Inflammatory macrophage (primary cell): ENCODE measurements at places on chromosomes 11 and 22.
A peak's percentile ranks its signal among the peaks of the same experiment; 100 is the strongest.

DNA sequence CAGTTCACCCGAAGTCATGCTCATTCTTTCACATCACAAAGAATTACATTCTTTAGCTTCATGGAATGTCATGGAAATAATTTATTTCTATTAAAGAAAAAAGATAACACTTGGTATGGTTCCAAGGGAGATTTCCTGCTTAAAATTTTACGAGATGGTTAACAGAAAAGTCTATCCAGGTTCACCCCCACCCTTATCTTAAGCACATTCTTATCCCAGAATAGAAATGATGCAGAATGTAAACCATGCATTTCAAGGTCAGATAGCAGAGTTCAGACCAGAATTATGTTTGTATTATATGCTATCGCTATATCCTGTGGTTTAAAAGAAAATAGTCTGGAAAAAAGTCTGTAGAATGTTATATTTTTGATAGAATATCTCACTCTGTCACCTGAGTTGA, 58.7 kb downstream of the GAS2 start:
- DNase-seq, result no peak

DNA sequence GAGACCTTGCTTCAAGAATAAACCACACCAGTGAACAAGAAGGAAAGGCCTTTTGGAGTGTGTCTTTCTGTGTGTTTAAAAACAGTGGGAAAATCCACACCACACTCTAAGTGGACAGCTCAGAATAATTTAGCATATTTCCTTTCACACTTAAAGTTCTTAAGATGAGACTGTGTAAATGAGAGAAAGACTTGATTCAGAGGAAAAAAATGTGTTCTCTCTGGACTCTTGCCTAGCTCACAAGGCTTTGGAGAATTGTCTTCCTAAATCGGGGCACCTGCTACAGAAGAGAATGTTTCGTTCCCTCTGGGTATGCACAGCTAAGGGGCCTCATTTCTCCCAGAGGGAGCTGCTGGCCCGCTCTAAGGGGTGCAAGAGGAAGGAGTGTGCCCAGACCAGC, 28.4 kb upstream of the CRTAM start:
- no peak for DNase-seq

- peak; percentile 75 for DNase-seq
These were observed 20.5 kb downstream of the MRE11 start for GRCh38 chr11:94472916-94473799.

GRCh38 chr11:2919188-2919587, 10.0 kb downstream of the PHLDA2 start:
- no peak for DNase-seq

- DNase-seq, result no peak
These were observed 33.6 kb upstream of the FIBIN start for GRCh38 chr11:26960281-26960680.

DNA sequence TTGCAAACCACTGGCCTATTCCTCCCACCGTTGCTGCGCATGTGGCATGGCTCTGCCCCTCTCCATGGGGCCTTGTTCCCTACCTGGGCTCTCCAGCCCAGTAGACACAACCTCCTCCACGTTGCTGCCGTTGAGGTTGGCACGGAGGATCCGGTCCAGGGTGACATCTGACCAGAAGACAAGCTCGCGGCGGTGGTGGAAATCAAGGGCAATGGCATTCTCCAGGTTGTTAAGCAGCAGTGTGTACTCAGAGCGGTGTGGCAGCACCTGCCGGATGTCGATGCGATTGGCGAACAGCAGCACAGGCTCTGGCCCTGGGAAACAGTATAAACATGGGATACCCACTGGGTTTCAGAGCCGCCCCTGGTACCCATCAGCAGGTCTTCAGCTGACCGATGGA, 23.8 kb downstream of the LRP4 start:
- DNase-seq, result no peak

- DNase-seq, result no peak
These were observed 826 bp upstream of the PTPRJ start for GRCh38 chr11:47979378-47980087.

- DNase-seq, result no peak
These were observed 32.3 kb downstream of the OR10A6 start for GRCh38 chr11:7898666-7899283.

DNA sequence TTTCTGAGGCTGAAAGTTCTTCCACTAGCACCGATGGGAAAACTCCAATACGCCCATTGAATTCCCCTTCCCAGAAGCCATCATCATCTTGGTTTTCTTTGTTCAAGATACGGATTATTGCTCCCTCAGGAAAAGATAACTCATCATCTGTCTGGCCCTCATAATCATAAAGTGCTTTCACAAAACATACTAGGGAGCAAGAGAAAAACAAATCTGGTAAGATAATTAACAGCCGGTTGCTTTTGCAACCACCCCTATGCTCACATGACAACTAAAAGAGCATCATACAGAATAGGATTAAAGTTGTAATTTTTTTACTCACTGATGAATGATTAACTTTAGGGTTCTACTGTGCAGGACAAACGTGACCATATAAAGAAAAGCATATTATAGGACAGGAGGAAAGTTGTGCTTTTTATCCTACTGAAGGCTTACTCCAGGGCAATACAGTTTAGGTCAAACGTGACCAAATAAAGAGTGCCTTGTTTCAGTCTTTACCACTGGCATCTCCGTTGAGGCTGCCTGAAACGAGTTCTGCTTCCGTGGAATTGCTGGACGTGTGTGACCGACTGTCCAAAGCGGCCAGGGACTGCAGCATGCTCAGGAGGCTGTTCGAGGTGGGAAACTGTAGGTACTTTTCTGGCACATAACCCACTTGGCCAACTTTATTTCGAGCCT, 28.6 kb downstream of the ATG16L2 start:
- no peak for DNase-seq

- peak; percentile 16 for DNase-seq
These were observed 104.4 kb downstream of the MICAL2 start for GRCh38 chr11:12214751-12215150.

DNA sequence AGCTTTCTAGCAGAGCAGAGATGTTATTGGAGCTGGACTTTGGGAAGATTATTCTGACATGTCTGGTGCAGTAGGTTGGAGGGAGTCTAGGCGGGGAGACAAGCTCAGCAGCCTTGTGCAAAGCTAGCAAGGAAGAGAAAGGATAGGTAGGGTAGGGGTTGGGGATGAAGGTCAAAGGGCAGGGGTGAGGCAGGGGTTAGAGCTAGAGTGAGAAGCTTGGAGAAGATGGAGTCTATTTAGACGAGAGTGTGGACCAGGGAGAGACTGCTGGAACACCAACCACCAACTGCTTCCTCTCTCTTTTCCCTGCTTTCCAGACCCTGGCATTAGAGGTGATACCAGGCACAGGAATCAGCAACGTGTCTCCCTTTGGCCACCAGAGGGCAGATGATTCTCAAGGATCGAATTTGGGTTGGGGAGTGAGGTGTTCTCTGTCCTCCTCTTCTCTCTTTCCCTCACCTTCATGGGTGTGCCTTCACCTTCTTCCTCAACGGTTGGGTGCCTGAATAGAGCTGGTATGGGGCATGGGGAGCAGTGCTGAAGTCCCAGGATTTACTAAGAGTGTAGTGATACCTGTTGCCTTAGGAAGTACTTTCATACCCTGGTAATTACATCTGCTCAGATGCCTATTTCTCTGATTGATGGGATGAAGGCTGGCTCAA, 1.8 kb upstream of the MARK2 start:
- DNase-seq, result peak; percentile 71

- no peak for DNase-seq
These were observed 208.4 kb downstream of the NXPE2 start for GRCh38 chr11:114886644-114887265.

DNA sequence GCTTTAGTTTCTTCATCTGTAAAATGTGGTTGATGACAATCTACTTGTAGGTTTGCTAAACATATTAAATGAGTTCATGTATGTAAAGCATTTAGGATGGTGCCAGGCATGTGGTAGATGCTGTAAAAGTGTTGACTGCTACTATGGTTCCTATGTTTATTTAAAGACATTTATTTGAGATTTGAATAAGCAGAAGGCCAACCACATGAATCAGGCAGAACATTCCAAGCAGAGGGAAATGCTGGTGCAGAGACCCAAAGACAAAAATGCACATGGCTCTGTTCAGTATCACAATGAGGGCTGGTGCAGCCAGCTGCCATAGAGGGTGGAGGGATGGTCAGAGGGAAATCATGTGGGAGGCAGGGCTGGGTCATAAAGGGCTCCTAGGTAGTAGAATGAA, 156.2 kb upstream of the PDGFD start:
- no peak for DNase-seq

- no peak for DNase-seq
These were observed 257.2 kb downstream of the ST3GAL4 start for GRCh38 chr11:126612671-126613070.

DNA sequence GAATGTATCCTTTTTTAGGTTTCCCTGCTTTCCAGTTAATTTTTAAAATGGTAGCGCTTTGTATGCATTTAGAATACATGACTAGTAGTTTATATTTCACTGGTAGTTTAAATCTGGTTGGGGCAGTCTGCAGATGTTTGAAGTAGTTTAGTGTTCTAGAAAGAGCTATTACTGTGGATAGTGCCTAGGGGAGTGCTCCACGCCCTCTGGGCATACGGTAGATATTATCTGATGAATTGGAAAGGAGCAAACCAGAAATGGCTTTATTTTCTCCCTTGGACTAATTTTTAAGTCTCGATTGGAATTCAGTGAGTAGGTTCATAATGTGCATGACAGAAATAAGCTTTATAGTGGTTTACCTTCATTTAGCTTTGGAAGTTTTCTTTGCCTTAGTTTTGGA, 86.4 kb upstream of the BIRC3 start:
- no peak for DNase-seq

- DNase-seq, result no peak
These were observed 26.9 kb upstream of the SCUBE2 start for GRCh38 chr11:9118277-9118676.

GRCh38 chr22:17891481-17892167, 117.4 kb upstream of the BID start:
- DNase-seq, result no peak

GRCh38 chr11:23769214-23769613, 727.6 kb upstream of the LUZP2 start:
- DNase-seq, result no peak

DNA sequence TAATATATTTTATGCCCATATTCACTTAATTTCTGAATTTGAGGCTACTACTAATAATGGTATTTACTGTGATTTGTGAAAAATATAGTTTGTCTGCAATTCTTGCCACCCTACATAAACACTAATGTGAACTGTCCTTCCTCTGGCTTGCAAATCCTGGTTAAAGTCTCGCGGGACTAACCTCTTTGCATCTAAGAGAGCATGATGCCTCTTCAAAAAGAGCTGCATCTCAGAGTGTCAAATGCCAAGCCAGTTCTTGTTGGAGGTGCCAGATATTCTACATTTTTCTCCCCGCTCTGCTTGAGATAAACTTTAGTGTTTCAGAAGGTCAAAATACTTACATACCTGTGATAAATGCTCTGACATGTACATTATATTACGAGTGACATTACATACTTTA, 2.1 kb downstream of the ARHGAP42 start:
- no peak for DNase-seq

DNA sequence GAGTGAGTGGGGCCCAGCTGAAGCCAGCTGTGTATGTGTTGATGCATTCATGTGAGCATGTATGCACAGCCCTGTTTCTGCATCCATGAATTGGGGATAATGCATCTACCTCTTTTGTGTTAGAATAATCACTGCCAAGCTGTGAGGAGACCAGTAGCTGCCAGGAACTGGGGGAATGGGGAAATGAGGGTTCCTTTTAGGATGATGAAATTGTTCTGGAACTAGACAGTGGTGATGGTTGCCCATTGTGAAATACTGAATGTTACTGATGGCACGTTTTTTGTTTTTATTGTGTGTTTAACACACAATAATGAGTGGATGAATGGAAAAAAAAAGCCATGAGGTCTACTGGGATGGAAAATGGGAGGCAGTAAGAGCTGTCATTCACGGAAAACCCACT, 45.3 kb upstream of the WNT11 start:
- DNase-seq, result peak; percentile 76

GRCh38 chr22:17944256-17944655, 80.1 kb downstream of the MICAL3 start:
- no peak for DNase-seq

- peak; percentile 70 for DNase-seq
These were observed 4.9 kb downstream of the OR52K2 start for GRCh38 chr11:4454021-4454420.

DNA sequence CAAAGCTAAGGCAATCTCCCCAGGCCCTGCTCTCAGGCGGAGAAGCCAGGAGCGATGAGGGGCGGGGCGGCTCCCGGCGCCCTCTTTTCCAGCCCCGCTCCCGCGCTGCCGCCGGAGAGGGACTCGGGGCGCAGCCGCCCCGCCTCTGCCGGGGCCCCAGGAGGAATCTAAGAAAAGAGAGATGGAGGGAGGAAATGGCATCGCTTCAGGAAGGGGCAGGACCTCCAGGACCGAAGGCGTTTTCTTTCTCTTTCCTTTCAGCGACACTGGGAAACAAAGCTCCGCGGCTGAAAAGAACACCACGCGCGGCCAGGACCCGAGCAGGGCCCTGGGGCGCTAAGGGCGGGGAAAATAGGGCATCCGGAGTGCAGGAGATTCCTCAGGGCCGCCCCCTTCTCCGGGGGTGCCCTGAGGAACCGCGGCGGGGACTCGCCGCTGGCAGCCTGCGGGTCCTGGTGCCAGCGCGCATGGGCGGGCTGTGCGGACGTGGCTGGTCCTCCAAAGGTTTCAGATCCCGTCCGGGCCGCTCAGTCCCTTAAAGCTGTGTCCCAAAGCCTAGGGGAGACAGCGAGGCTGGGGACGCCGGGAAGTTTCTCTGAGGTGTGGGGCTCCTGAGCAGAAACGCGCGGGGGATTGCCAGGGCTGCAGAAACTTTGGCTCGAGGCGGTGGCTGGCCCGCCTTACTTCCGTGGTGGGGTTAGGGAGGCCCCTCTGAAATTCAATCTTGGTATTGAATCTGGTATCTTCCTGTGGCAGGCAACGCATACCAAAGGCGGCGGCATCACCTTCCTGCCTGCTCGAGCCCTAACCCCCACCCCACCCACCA, 2.8 kb upstream of the BSX start:
- no peak for DNase-seq

- DNase-seq, result no peak
These were observed 10.4 kb upstream of the MRGPRD start for GRCh38 chr11:68990995-68991780.

- no peak for DNase-seq
These were observed 630 bp downstream of the CD5 start for GRCh38 chr11:61102667-61103571.

- peak; percentile 86 for DNase-seq
These were observed 1.4 kb downstream of the PNPLA2 start for GRCh38 chr11:819943-820649.

DNA sequence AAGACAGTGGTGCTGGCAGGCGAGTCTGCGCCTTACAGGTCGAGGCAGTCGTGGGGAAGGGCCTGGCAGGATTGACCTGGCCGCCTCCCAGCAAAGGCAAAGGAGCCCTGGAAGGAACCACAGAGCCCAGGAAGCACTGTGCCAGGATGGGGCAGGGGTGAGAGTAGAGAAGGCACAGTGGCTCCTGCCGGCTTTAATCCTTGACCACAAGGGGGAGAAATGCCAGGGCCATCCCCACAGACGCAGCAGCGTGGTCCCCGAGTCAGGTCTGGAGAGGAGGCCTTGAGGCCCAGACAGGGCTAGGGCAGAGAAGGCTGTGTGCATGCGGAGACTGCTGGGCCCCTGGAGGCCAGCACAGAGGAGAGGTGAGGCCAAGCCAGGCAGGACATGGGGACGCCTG, 9.9 kb upstream of the NDUFS8 start:
- no peak for DNase-seq
